ENCODE measurements at places on chromosomes 3 and 15. TPM values are rescaled to one million over a fixed set of nuclear protein-coding genes. Genes with fewer than 3 reads are reported as not detected.

THSD4 gene
- total RNA-seq: 21.1 TPM

ARPP19 gene
- total RNA-seq: 115 TPM

TNIK gene
- total RNA-seq: 2.0 TPM

ATP10A gene
- total RNA-seq: 7.0 TPM

EPB42 gene
- total RNA-seq: not detected

SNX4 gene
- 27.8 TPM for total RNA-seq

SEMA6D gene
- total RNA-seq: not detected

ARIH1 gene
- 82.0 TPM for total RNA-seq

GOLGA8M gene
- total RNA-seq: not detected

GHSR gene
- total RNA-seq: not detected

OTOL1 gene
- not detected for total RNA-seq

GXYLT2 gene
- 1.9 TPM for total RNA-seq

LIPH gene
- 8.1 TPM for total RNA-seq
